ENCODE measurements at places on chromosomes 5 and 9. TPM values are rescaled to one million over a fixed set of nuclear protein-coding genes. Genes with fewer than 3 reads are reported as not detected.

Gene TXNDC8
- not detected for polyA plus RNA-seq

Gene PHF24
- 0.54 TPM for polyA plus RNA-seq

Gene TSSK1B
- 0.07 TPM for polyA plus RNA-seq

Gene FOXD4L5
- polyA plus RNA-seq, result 0.27 TPM

Gene PCDHB12
- 6.6 TPM for polyA plus RNA-seq

Gene NMRK1
- 41.6 TPM for polyA plus RNA-seq

Gene C9orf50
- polyA plus RNA-seq, result 0.54 TPM

Gene SLC22A4
- 3.5 TPM for polyA plus RNA-seq

Gene MEGF10
- 1.8 TPM for polyA plus RNA-seq

Gene CEL
- 1.8 TPM for polyA plus RNA-seq

Gene TICAM2
- 6.9 TPM for polyA plus RNA-seq

Gene CCDC152
- 28.4 TPM for polyA plus RNA-seq

Gene LIFR
- 173 TPM for polyA plus RNA-seq

Gene NKD2
- polyA plus RNA-seq, result 6.4 TPM

Gene DIRAS2
- 0.27 TPM for polyA plus RNA-seq

Gene DMGDH
- polyA plus RNA-seq, result 2.2 TPM

Gene IFNA21
- polyA plus RNA-seq, result 0.17 TPM

Gene EXD3
- 15.0 TPM for polyA plus RNA-seq

Gene TLE1
- 37.0 TPM for polyA plus RNA-seq

Gene LCN15
- 0.10 TPM for polyA plus RNA-seq
